ENCODE measurements at places on chromosomes 11 and 22. TPM values are rescaled to one million over a fixed set of nuclear protein-coding genes. Genes with fewer than 3 reads are reported as not detected.
A peak's percentile ranks its signal among the peaks of the same experiment; 100 is the strongest.

Gene CALCB
- total RNA-seq, result not detected

Gene RIBC2
- 1.6 TPM for total RNA-seq

Gene OVOL1
- total RNA-seq, result 2.1 TPM

Gene SCO2
- 1.3 TPM for total RNA-seq

Gene OR2AT4
- not detected for total RNA-seq

Gene C11orf97
- not detected for total RNA-seq

Gene LRP5
- total RNA-seq, result 67.5 TPM

Gene RIMBP3C
- total RNA-seq, result not detected

GRCh38 chr11:120365512-120365911, 29.3 kb downstream of the ARHGEF12 start:
- no peak for DNase-seq

DNA sequence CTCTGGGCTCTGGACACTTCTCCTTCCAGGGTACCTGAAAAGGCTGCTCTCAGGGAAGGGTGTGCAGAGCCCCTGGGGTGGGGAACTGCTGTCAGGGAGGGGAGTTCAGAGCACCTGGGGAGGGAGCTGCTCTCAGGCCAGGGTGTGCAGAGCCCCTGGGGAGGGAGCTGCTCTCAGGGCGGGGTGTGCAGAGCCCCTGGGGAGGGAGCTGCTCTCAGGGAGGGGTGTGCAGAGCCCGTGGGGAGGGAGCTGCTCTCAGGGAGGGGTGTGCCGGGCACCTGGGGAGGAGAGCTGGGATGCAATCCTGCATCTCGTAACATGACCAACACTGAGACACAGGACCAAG, 764.2 kb downstream of the BRD1 start:
- no peak for DNase-seq

DNA sequence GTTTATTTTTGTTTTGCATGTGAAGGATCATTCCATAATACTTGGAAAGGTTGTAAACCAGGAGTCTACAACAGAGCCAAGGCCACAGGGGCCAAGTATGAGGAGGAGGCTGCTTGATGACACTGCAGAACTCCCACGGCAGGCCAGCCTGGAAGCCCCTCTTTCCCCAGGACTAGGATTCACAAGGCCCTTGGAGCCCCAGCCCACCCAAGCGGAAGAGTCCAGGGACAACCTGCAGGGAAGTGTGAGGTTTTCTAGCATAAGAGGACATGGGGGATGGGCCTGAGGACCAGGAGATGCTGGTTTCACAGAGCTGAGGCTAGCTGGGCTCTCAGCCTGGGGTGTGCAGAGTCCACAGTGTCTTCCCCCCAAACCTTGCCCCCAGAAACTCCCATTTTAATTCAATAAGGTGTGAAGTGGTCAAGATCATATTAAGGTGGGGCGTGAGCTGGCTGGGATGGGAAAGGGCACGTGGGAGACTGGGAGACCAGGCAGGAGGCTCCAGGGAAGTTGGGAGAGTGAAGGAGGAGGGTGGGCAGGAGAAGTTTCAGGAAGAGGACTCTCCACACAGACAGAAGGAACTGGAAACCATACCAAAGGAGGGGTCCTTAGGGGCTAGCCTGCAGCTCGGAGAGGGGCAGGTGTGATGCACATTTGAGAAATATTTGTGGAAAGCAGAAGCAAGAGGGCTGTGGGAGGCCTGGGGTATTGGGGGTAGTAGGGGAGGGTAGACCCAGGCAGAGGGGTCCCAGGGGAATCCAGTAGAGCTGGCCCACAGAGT, 12.4 kb downstream of the GNAZ start:
- DNase-seq, result no peak

DNA sequence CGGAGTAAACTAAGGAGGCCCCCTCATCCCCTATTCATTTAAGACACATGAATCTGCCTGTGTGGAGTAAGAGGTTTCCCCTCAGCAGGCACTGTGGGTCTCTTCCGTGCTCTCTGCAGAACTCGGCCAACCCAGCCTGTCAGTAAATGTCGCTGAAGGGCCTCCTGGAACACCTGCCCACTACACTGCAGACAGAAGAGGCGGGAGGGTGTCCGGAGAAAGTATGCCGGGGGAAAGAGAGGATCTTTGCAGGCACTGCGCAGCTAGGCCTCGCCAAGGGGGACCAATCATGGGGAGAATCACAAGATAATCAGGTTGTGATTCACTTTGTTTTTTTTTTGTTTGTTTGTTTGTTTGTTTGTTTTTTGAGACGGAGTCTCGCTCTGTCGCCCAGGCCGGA, 110.8 kb downstream of the MORC2 start:
- DNase-seq, result no peak

- no peak for DNase-seq
Measured at GRCh38 chr11:4484310-4484709, 1.9 kb downstream of the OR52K1 start.

- DNase-seq, result peak; percentile 69
Measured at GRCh38 chr11:86167499-86168164, 76.9 kb upstream of the EED start.

DNA sequence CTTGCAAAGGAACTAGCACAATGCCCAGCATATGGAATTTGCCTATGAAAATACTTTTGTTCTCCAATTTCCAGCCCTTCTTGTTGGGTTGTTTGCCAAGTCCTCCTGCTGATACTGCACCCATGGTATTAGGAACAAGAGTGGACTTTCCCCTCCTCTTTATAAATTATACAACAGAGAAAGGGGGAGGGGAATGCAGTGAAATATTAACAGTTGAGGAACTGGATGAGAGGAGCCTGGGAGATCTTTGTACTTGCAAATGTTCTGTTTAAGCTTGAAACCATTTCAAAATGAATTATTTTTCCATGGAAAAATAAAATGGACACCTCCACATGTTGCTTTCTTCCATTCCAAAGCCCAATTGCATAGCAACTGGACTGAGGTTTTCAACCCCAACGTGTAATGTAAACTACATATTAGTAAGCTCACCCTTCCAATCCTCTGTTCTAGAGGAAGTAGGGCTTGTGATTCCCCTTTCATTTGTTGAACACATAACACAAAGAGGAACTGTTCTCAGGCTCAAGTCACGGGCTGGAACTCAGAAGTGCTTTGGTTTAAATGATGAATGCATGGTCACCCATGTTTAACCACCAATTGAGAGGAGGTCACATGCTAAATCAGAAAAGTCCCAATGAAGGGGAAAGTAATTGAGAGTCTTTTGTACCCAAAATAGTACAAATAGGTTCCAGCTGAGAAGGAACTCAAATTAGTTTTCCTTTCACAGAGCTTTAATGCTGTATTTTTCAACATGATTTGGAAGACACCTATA, 66.2 kb upstream of the ZC3H12C start:
- DNase-seq, result peak; percentile 5

DNA sequence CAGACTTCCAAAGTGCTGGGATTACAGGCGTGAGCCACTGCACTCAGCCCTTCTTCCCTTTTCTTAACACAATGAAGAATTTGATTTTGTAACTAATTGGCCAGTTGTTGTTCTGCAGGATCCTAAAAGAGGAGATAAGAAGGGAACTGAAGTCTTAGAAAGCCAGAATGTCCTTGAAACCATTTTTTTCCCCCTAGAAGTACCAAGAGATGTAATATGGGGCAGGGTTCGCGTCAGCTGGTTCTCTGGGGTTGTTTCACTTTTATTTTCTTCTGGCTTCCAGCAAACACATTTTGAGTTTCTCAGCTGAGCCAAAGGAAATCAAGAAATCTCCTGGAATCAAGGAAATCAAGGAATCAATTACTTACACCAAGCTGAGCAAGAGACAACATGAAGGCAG, 7.6 kb upstream of the NUCB2 start:
- no peak for DNase-seq

- no peak for DNase-seq
Measured at GRCh38 chr11:11937957-11938356, 70.5 kb downstream of the DKK3 start.

GRCh38 chr11:94020777-94021481, at the start of gene HEPHL1:
Gene HEPHL1, plus strand, starts transcription at chr11:94021354. Its CDS starts 15 bp downstream, at chr11:94021369.
- DNase-seq, result no peak

DNA sequence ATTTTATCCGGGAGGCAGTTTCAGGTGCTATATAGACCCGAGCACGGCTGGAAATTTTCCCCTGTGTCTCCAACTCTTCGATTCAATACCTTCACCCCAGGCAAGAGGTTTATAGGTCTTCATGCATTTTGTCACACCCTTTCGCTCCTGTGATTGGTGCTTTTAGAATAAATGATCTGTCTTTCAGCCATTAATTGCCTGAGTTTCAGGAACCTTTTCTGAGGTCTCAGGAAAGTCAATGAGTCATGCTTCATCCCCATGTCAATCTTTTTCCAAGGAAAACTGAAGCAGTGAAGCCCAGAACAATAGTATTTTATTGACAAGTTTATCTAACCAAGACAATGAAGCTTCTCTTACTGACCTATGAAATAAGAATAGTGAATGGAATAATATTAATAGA, 29.9 kb downstream of the FAM181B start:
- DNase-seq, result no peak

GRCh38 chr11:27385245-27385644, 22.2 kb upstream of the CCDC34 start:
- DNase-seq, result peak; percentile 35

- DNase-seq, result no peak
Measured at GRCh38 chr11:7967097-7967496, 1.9 kb upstream of the NLRP10 start.

- peak; percentile 88 for DNase-seq
Measured at GRCh38 chr22:32796865-32797573, 4.5 kb upstream of the TIMP3 start.
